ENCODE measurements at places on chromosomes 3 and 15.

DNA sequence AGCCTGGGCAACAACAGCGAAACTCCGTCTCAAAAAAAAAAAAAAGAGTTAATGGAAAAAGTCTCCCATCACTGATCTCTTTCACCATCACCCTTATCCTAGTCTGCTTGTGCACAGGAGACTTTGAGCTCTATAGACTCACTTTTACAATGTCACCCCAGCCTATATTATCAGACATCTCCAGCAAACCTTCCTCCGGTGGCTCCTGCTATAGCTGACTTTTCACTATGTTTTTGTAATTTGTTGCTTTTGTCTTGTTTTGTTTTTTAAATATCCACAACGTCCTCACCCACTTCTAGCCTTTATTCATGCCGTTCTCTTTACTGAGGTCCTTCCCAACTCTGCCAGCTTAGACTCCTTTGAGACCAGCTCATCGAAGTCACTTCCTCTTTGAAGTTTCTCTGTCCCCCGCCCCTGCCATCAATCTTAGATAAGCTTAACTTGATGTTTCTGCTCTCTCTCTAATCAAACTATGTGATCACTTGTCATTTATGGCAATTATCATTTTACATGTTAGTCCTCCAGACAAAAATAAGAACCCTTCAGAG, 82.7 kb upstream of the CHD2 start:
- ATAC-seq: no peak

- ATAC-seq: no peak
Measured at GRCh38 chr15:53193149-53193548, 403.0 kb upstream of the ONECUT1 start.

DNA sequence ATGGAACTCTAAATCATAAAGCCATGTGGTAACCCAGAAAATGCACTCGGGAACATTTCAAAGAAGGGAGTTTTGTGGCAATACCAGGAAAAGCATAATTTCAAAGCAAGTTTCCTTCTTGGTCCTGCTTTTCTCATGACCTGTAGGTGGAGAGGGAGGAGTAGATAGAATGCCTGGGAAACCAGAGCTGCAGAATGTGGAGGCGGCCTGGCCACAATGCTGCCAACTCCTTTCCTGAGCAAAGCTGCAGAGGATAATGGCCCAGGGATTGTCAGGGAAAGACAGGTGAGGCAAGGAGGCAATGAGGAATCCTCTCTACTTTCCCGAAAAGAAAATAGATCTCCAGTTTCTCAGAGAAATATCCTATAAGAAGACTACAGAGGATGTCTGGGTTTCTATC, 330.3 kb downstream of the FGF12 start:
- ATAC-seq: no peak

DNA sequence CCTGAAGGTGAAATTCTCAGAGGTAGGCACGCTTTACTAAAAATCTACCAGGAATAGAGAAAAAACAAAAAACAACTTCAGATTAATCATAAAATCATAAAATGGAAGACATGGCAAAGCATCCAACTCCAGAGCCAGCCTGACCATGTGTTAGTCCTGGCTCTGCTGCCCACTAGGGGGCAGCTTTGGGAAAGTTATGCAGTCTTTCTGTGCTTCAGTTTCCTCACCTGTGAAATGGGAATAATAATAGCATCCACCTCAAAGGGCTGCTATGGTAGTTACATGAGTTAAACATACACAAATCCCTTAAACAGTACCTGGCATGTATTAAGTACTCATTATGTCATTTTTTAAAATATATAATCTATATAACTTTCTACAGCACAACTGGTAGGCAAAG, 52.3 kb downstream of the WNT5A start:
- no peak for ATAC-seq

DNA sequence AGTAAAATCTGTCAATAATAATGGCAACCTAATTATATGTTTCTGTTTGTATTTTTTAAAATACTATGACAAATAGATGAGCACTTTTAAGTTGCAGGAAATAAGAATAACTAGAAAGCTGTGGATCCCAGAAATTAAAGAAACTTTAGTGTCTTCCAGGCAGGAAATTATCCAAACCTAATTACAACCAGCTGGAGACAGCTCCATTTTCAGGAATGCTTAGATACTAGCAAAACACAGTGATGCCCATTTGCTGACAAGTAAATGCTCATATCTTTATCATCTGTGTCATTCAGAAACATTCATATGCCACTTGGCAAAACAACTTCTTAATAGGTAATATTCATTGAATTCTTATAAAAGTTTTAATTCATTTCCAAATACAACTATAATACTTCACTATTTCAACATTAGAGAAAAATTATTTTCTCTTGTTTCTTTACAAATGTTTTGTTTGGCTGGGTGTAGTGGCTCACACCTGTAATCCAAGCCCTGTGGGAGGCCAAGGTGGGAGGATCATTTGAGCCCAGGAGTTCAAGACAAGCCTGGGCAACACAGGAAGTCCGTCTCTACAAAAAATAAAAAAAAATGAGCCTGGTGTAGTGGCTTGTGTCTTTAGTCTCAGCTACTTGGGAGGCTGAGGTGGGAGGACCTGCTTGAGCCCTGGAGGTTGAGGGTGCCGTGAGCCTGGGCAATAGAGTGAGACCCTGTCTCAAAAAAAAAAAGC, 169.1 kb upstream of the TSPAN3 start:
- ATAC-seq: no peak

- no peak for ATAC-seq
Measured at GRCh38 chr3:115697263-115698053, 74.1 kb downstream of the GAP43 start.

DNA sequence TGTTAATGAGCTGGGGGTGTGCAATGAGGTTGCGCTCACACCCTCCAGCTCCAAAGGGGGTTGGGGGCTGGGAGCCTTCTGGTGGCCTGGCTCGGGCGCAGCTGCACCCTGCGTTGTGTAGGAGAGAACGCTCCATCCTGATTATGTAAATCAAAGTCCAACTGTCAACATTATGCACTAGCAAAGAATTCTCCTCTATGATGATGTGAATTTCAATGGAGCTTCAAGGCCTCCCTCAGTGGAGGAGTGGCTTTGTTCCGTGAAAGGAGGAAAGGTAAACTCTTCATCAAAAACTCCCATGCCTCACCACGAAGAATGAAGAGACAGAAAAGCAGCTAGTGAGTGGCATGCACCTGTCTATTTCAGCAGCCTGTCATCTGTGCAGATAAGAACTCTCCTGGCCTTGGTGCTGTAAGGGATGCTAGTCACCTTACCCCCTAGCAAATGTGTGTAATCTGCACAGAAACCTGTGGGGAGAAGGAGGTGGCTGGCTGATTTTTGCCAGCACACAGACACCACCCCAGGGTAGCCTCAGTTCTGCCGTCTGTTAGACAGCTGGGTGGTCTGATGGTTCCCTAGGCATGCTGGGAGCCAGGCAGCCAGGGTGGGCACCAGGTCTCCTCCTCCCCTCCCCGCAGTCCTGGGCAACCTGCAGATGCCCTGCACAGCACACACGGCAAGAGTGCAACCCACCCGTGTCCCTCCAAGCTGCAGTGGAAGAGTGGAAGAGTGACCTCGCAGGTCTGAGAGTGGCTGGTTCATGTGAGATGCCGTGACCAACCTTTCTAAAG, 47.0 kb upstream of the TRPM1 start:
- ATAC-seq: no peak

DNA sequence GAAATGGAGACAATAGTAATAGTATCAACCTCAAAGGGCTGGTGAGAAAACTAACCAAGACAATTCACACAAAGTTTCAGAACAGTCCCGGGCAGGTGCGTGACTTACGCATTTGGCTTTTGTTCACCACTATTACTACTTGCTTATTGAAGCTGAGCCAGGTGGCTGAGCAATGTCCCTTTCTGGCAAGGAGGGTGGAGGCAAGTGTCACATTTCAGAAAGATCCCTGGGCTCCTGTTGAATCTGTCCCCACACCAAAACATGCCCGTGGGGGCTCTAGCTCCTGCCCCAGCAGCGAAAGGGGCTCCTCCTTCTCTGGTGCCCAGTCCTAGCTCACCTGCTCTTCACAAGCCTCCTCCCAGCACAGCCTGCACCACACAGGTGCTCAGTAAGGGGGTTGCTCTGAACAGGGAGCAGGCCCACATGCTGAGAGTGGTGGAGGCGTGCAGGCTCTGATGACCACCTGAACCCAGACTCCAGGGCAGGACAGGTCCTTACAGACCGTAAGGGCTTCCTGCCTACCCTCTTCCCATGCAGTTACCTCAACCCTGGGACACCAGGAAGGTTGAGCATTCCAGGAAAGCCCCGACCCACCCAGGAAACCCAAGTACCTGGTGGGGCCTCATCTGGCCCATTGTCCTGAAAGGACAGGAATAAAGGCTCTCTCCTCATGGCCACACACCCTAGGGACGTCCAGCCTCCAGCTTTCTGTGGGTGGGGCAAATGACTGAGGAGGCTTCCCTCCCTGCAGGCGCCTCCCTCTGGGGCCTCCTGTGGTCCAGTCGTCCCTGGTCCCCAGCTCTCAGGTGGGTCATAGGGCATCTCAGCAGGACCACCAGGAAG, 32.6 kb downstream of the SEMA7A start:
- ATAC-seq: peak; percentile 16
